ENCODE measurements at places on chromosomes 3 and 15. TPM values are rescaled to one million over a fixed set of nuclear protein-coding genes. Genes with fewer than 3 reads are reported as not detected.

SPESP1 gene
- total RNA-seq: not detected

OR5K2 gene
- total RNA-seq: not detected

GHRL gene
- total RNA-seq: not detected

DIS3L gene
- 38.9 TPM for total RNA-seq

FAM174B gene
- total RNA-seq: 3.8 TPM

DNA sequence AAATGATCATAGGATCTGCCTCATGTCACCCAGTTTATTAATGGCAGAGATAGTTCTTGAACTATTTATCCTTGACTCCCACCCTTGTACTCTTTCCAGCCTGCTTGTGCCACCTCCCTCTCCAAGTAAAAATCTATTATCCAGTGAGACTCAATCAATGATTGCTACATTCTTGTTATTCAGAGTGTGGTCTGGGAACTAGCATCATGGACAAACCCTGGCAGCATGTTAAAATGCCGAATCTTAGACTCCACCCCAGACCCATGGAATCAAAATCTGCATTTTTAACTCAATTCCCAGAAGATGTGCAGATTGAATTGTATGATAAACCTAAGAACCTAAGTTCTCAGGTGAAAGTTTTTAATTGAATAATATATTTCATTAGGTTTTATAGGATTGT is 34.7 kb upstream of the PYDC2 start:
- no peak for DNase-seq

GRCh38 chr3:67640023-67640660 is 14.3 kb downstream of the SUCLG2 start:
- DNase-seq: no peak

- no peak for DNase-seq
These were observed 343.0 kb downstream of the ZBTB20 start for GRCh38 chr3:114804099-114804498.

GRCh38 chr15:93809516-93809915 is 421.8 kb upstream of the MCTP2 start:
- DNase-seq: no peak

- no peak for DNase-seq
These were observed 406.9 kb downstream of the NR2F2 start for GRCh38 chr15:96737408-96737807.

- no peak for DNase-seq
These were observed 100.0 kb upstream of the PPP2R3A start for GRCh38 chr3:135865553-135865952.

GRCh38 chr15:40310001-40310959 is 2.5 kb upstream of the PLCB2 start:
- DNase-seq: peak; percentile 46

- peak; percentile 74 for DNase-seq
These were observed 5.2 kb downstream of the ANXA2 start for GRCh38 chr15:60392601-60392985.

GRCh38 chr3:5122030-5122740 is at the start of gene ARL8B:
ARL8B (plus strand) TSS chr3:5122292; CDS start chr3:5122466, 174 bp downstream.
- DNase-seq: peak; percentile 81

DNA sequence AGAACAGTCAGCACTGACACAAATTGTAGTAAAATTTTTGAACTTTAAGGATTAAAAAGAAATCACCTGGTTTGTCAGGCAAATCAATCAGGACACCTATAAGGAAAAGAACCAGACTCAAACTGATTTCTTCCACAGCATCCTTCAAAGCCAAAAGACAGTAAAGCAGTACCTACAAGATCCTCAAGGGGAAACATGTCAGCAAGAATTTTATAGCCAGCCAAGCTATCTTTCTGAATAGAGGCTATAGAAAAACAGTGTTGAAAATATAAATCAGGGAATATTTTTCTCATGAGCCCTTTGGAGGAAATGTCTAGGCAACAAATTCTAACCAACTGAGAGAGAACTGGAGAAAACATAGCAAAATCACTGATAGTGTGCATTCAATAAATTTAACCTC is 301.4 kb upstream of the UBE2E2 start:
- DNase-seq: no peak

DNA sequence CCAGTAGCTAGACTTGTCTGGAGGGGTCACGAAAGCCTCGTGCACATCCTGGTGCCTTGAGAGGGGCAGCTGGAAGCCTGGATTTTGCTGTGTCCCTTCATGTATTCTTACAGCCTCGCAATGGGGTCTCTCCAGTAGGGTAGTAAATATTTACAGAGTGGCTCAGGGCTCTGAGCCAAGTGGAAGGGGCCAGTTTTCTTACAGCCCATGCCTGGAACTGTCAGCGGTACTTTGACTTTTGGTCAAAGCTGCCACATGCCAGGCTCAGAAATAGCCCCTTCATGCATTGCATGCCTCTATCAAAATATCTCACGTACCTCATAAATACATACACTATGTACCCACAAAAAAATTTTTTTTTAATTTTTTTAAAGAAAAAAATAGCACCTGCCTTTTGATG is 119.2 kb downstream of the OSBPL10 start:
- no peak for DNase-seq
